ENCODE measurements at places on chromosomes 1 and 21.

GRCh38 chr1:156195853-156196252 lies 1.9 kb downstream of the SLC25A44 start:
- no peak for DNase-seq

- no peak for DNase-seq
Observed at GRCh38 chr1:154448331-154448811, 43.2 kb downstream of the IL6R start.

- DNase-seq: no peak
Observed at GRCh38 chr1:156804572-156805243, 11.9 kb downstream of the SH2D2A start.

DNA sequence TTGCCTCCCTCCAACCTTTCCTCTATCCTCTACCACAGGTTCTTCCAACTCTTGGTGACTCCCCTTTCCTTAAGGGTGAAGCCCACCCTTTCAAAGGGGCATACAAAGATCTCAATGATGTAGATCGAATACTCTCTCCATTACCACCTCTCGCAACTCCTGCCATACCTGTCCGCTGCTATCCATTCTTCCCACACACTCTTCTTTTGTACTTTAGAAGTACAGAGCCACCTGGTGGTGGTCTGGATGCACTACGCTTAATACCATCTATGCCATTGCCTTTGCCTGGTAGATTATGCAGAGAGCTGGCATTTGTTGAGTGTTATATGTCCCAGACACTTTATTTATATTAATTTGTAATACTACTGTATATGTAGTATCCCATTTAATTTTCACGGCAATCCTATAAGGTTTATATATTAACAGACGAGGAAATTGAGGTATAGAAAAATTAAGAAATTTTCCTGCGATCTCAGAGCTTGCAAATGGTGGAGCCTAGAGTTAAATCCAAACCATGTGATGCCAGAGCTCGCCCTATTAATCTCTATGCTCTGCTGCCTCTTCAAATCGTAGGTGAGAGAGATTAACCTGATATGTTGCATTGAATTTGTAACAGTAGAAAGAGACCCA lies 22.9 kb downstream of the TSHB start:
- peak; percentile 72 for DNase-seq

- DNase-seq: peak; percentile 36
Observed at GRCh38 chr1:91885213-91885715, 687 bp downstream of the TGFBR3 start.

GRCh38 chr1:183842795-183843144 lies 37.9 kb downstream of the RGL1 start:
- DNase-seq: no peak

DNA sequence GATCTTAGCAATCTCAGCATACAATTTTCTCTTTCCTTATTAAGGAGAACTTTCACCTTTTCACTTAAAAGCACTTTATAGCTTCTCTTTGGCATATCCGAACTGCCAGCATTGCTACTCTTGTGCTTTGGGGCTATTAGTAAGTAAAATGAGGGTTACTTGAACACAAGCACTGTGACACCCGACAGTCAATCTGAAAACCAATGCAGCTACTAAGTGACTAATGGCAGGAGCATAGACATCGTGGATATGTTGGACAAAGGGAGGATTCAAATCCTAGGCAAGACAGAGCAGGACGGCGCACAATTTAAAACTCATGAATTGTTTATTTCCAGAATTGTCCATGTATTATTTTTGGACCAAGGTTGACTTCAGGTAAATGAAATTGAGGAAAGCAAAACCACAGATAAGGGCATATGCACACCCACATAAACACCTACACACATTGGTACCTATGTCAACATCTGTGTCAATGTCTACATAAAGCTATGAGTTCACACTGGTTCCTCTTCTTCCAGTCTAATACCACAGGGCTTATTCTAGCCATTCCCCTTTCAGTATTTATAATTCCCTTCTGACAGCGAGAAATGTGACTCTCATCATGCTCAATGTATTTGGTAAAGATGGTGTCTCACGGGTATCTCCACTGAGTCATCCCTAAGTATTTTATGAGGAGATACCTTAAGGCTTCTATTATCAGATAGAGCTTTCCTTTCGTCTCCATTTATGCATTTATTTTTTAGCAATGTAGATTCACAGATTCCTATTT lies 75.3 kb upstream of the RALGPS2 start:
- DNase-seq: no peak

- no peak for DNase-seq
Observed at GRCh38 chr1:22454476-22455056, 2.9 kb downstream of the ZBTB40 start.

DNA sequence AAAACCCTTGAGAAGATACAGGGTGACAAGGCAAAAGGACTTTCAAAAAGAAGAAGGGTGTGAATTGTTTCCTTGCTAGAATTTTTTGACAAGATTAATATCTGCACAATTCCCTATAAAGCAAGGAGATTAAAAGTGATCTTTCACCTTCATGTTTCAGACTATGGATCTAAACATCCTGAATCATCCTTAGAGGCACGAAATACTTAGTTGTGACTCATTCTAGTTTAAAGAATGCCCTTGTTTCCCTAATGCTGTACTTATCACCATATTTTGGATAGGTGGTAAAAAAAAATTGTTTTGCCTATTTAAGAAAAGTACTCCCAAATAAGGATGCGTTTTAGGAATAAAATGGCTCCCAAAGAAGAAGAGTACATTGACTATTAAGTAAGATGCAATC lies 415.1 kb downstream of the LRRIQ3 start:
- no peak for DNase-seq

- no peak for DNase-seq
Observed at GRCh38 chr1:227465256-227465655, 98.1 kb upstream of the ZNF678 start.

GRCh38 chr21:41188486-41189149 lies 20.7 kb downstream of the BACE2 start:
- no peak for DNase-seq

Data from CD4-positive, alpha-beta T cell treated with Interleukin-21 for 1 hour (primary cell).